ENCODE measurements at places on chromosomes 7 and 10. TPM values are rescaled to one million over a fixed set of nuclear protein-coding genes. Genes with fewer than 3 reads are reported as not detected.

GRCh38 chr7:115059321-115059720, 137.4 kb downstream of the MDFIC start:
- no peak for DNase-seq

GRCh38 chr10:125089469-125089868, 70.9 kb downstream of the CTBP2 start:
- DNase-seq = no peak

DNA sequence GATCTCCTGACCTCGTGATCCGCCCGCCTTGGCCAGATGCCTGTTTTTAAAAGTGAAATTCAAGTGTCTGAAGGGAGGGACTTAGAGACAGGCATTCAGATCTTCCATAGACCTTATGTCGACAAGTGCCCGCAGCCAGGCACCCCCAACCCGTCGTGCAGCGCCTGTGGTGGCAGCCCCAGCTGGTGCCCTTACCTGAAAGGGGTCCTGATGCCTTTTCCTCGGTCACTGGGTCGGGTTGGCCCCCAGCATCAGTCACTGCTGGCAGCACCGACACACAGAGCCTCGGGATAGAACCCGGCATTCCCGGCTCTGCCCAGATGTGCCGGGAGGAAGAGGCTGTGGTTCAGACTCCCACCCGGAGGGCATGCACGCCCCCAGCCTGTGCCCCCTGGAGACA, 23.3 kb downstream of the LRRC27 start:
- DNase-seq = no peak

- no peak for DNase-seq
These were observed 99.6 kb upstream of the NPS start for GRCh38 chr10:127449490-127449889.

DNA sequence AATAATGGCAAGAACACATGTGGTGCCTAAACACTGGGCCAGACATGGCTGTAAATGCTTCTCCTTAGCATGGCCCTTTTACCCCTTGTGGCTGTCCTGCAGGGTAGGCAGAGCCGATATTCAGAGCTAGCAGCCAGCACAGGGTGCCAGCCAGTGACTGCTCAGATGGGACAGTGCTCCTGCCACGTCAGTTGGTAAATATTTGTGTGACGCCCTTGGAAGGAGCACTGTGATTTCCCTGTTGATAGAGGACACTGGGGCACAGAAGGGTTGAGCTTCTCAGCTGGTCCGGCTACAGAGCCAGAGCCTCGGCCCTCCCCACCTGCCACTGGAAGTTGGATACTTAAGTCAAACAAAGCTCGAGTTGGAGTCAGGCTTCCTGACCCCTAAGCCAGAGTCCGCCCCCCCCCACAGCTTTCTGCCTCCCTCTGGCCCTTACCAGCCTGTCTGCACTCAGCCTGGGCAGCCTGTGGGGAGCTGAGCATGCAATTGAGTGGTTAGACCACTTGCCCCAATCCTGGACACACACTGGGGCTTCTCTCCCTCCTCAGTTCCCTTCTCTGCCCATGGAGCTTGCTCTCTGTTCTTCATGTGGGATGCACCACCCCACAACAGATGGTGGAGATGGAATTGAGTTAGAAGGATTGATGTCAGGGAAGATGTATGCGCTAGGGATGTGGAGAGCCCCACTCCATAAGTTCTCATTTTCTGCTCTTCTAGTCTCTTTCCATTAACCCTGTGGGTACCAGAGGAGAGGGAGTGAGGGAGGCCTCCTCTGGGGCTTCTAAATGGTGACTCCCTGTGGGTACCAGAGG, 350.8 kb downstream of the PLXNA4 start:
- DNase-seq = no peak

DNA sequence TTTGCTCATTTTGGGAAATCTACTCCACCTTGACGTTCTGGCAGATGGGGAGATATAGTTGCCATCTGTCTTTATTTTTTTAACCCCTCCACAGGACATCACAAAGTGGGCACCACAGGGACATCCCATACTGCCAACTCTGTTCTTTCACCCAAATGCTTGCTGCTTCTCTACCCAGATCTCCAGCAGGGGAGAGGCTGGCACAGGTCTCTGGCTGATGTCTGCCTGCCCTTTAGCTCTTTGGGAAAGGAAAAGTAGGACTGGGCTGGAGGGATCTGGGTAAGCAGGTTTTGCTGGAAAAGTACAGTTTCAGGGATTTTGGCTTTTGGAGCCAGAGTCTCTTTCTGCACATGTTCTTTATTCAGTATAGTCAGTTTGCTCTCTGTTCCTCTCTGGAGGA, 156.7 kb downstream of the ANLN start:
- DNase-seq = no peak

GRCh38 chr7:131109011-131109758, 218.5 kb upstream of the MKLN1 start:
- DNase-seq = no peak

GRCh38 chr10:125559210-125559609, 123.8 kb downstream of the TEX36 start:
- DNase-seq = no peak

GRCh38 chr7:124031919-124032318, 948 bp downstream of the TMEM229A start:
- DNase-seq = no peak

DNA sequence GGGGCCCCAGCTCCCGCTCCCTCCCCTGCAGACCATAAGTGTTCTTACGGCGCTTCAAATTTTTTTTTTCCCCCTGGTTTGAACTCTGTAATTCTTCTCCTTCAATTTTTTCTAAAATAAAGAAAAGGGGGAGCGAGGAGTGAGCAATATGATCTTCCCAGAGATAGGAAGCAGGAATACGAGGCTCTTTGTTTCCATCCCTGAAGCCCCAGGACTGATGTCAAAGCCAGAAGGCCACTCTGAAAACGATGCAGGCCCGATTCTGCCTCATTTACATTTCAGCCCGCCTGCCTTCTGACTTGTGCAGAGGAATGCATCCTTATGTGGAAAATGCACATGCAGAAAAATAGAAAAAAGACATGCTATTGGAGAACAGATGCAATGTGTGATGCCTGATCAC, 401.5 kb upstream of the MKI67 start:
- DNase-seq = no peak

GRCh38 chr7:119256446-119257131, 1016.4 kb upstream of the KCND2 start:
- DNase-seq = no peak

DNA sequence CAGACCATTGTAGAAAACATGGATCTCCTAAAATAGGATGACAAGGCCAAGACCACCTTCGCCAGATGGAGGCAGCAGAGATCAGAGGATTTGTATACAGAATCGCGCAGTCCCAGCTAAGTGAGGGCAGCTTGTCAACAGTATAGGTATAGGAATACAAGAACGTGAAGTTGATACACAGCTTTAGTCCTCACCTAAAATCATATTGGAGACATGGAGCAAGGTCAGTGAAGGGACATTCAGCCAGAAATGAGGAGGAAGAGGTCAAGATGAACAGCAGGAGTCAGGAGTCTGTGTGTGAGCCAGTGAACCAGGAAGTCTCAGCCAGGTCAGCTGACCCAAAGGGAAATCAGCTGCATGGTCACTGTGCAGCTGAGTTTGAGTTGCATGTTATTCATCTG, 263.4 kb upstream of the PRKCQ start:
- DNase-seq = no peak

GRCh38 chr10:82251222-82251906, 376.4 kb downstream of the NRG3 start:
- DNase-seq = no peak

- DNase-seq = no peak
These were observed 4.0 kb upstream of the HECW1 start for GRCh38 chr7:43108255-43109011.

- no peak for DNase-seq
These were observed 580 bp downstream of the EEPD1 start for GRCh38 chr7:36153571-36154097.

DNA sequence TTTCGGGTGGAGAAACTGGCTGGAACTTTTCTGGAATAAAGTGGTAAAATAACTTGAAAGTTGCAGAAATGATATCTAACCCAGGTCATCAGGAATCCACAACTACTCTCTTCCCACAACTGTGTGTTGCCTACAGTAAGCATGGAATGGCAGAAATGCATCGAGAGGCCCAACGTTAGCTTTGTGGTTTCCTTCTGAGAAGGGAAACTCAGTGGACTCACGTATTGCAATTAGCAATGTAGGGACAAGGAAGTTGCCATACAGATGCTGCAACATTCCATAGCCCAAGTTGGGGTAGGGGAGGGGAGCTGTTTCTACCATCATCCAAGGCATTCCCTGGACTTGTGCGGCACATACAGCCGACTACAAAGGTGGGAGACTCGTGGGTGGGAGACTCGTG, 1.9 kb downstream of the PON1 start:
- DNase-seq = no peak

GRCh38 chr10:30630571-30630970, 1.0 kb upstream of the LYZL2 start:
- DNase-seq = no peak

DNA sequence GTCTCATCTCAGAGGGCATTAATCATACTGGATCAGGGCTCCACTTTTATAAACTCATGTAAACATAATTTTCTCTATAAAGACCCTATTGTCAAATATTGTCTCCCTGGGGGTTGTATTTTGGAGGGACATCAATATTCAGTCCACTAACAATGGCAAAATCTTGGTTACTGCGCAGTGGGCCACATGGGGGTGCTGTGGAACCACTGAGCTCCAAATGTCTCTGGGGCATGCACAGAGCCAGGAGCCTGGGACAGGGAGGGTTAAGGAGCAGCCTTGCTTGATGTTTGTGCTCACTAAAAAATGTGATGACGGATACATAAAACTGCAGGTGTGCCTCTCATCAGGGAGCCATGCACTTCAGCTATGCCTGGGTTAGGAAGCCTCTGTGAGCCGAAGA, 62.1 kb upstream of the PRSS58 start:
- DNase-seq = no peak

DNA sequence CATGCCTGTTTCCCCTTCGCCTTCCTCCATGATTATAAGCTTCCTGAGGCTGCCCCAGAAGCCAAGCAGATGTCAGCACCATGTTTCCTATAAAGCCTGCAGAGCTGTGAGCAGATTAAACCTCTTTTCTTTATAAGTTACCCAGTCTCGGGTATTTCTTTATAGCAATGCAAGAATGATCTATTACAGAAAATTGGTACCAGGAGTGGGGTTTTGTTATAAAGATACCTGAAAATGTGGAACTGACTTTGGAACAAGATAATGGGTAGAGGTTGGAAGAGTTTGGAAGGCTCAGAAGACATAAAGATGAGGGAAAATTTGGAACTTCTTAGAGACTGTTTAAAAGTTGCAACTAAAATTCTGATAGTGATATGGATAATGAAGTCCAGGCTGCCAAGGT, 4.8 kb upstream of the RSU1 start:
- no peak for DNase-seq

GRCh38 chr7:11210374-11210773, 236.7 kb downstream of the PHF14 start:
- no peak for DNase-seq

DNA sequence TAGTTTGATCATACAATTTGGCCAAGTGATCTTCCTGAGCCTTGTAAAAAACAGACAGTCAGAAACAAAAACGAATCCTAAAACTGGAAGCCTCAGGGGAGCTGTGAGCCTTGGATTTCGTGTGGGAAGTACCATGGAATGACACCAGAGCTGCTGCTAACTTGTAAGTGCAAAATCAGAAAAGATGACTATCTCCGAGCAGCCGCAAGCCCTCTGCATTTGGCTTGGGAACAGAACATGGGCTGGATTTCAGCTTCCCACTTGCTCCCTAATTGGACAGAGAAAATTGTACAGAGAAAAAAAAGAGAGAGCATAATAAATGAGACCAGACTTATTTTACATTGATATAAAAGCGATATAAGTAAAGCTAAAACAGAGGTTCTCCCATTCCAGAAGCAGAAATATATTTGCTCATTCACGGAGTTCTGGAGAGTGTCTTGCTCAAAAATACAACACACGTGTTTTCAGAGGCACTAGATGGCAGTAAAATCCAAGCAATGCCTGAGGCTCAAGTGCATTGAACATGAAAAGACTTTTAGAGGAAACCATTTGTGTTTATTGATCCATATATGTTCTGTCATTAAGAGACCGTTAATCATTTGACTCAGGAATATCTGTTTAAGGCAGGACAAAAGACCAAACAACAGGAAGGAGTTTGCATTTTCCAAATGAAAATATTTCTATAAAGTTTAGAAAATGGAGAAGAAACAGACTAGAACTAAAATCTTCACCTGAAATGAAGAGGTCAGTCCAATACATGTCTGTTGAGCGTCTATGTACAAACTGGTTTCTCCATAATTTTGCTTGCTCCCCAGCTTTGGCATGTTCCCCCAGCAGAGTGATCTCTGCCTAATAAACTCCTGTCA, 78.3 kb upstream of the SLC26A5 start:
- DNase-seq = no peak

DNA sequence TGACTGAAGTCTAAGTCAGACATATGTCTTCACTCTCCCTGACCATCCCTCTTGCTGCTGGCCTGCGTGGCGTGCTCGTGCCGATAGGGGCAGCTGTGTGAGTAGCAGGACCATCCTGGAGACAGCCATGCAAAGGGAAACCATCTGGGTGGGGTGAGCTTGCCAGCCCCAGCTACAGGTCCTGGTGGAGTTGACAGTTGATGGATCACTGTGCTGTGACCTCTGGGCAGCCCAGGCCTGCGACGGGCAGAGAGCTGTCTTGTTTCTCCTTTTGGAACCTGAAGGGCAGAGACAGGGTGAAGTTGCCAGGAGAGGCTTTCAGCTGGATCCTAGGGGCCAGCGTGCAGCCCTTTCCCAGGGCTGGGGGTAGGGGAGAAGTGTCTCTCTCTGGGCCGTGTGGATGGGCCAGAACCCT, 44.7 kb downstream of the GRK5 start:
- no peak for DNase-seq

DNA sequence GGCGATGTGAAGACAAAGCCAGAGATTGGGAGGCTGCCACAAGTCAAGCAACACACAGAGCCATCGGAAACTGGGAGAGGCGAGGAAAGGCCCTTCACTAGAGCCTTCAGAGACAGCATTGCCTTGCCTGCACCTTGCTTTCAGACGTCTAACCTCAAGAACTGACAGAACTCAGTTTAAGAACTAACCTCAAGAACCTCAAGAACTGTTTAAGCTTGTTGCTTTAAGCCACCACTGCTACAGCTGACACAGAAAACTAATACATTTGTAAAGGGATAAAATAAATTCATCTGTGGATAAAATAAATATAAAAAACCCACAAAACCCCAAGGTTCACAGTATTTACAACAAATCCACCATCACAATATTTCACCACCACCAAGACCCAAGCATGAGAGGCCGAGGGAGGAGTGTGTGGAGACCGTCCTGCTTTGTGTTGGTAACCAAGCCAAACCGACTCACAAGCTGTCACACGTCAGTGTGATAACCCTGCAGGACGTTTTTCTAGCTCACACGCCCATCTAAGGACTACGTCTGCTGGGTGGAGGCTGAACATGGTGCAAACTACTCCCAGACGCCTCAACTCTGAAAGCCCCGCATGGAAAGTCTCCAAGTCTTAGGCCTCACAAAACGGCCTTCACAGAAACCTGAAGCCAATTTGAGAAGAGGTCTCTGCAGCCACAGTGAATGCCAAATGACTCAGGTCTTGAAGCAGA, 116.8 kb downstream of the ABLIM1 start:
- DNase-seq = peak; percentile 23

GRCh38 chr10:47184273-47184672, 115.7 kb upstream of the GDF10 start:
- DNase-seq = no peak

- no peak for DNase-seq
These were observed 69.8 kb upstream of the GNA12 start for GRCh38 chr7:2913760-2914387.

RADIL gene
- not detected for total RNA-seq

ARMH3 gene
- total RNA-seq = 27.2 TPM

MDFIC gene
- total RNA-seq = 109 TPM

TUBB8 gene
- not detected for total RNA-seq

AFAP1L2 gene
- 3.0 TPM for total RNA-seq

ALOX5 gene
- 19.8 TPM for total RNA-seq

CDK6 gene
- total RNA-seq = 63.7 TPM

All from T-helper 17 cell (primary cell).